Mesendoderm (in vitro differentiated cells): ENCODE measurements at places on chromosomes 12 and 14.

- DNase-seq: no peak
These were observed 441.3 kb downstream of the DAD1 start for GRCh38 chr14:22147716-22148115.

DNA sequence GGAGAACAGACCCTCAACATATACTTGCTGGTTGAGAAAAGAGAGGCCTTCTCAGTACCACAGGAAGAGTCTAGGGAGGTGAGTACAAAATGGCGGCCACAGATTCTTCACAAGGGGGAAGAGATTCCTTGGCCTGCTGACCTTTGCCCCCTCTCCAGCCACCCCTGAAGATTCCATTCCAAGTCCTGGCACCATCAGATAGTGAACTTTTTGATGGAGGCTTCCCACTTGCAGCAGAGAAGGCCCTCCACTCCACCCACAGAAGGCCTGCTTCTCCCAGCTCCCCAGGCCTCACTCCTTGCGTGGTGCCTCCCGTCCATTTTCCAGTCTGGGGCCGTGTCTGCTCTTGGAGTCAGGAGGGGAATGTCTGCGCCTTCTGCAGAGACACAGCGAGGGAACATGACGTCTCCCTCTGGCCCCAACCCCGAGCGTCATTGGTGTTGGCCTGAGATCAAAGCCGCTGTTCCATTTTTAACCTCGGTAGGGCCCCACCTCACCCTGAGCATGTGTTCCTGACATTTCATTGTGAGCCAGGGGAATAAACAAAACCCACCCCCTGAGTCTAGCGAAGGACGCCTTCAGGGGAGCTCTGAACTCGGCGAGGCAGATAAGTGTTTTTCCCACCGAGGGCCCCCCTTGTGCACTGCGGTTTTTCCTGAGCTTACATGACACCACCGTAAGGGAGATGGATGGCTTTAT is 268.7 kb upstream of the TBX3 start:
- no peak for DNase-seq

- peak; percentile 51 for DNase-seq
These were observed 59.7 kb upstream of the KCNH3 start for GRCh38 chr12:49478949-49479664.

DNA sequence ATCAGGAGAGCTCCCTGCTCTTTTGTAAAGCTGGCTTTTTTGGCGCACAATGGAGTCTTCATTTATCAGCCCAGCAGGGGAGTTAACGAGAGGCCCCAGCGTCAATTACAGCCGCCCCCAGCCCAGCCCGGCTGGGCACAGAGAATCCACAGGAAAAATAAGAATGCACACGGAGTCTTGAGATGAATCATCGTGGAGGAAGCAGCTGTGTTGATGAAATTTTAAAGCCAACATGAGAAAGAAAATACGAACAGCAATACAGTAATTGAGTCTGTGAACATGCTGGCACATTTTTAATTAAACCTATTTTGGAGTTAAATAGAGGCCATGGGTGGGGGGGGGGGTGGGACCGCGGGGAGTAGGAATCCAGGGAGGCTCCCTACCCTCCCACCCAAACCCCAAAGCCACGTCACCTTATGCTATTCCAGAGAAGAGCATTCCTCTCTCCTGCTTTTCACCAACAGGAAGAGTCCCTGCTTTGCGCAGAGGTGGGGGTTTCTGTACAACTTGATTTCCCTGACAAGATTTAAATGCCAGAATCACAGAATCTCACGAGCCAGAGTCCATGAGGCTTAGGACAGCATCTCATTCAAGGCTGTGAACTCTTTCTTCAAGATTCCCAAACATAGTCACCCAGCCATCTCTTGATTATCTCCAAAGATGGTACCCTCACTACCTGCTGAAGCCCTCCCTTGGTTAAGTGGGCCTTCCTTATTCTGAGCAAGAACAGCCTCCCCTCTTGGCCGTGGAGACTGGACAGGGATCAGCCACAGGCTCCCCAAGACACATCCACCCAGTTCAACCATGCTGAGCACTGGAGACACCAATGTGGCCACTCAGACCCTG is 50.3 kb downstream of the CCNK start:
- peak; percentile 37 for DNase-seq

- DNase-seq: no peak
These were observed 25.1 kb downstream of the TRPV4 start for GRCh38 chr12:109807954-109808643.

DNA sequence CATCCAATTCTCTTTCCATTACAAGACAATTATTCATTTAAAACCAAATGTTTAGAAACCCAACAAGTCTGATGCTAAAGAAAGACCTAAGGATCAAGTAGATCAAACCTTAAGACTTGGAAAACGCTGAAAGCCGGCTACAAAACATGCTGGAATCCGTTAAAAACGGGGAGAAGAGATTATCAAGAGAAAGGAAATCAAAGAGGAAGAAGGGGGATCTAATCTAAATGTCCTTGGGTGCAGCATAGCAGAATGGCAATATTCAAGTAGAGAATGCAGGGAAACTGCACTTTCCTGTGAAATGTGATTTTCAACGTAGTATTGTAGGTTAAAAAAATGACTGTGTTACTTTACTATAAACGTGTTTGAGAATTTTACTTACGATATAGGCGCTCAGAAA is 1.3 kb downstream of the PPP1R13B start:
- DNase-seq: no peak

DNA sequence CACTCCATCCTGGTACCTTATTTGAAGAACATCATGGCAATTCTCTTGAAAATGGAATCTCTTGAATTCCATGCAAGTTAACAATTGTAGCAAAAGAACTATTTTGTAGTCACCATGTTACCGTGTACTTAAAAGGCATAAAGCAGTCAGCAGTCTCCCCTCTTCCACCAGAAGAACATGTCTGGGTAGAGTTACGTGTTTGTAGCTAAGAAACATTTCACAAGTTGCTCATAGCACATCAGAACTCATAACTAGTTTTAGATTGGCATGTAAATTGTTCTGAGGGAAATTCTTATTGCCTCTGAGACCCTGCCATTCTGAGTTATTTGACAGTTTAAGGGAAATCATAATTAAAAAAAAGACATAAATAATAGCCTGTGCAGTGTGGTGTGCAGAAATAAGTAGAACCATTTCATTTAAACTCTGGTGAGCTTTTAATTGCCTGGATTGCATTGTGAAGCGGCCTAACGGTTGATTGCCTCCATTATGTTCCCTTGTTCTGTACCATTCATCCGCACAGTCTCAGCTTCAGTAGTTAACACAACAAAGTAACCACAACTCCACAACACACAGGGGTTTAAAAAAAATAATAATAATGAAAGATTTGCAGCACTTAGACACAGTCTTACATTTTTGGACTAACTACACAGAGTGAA is 2.6 kb downstream of the LMO3 start:
- DNase-seq: no peak

DNA sequence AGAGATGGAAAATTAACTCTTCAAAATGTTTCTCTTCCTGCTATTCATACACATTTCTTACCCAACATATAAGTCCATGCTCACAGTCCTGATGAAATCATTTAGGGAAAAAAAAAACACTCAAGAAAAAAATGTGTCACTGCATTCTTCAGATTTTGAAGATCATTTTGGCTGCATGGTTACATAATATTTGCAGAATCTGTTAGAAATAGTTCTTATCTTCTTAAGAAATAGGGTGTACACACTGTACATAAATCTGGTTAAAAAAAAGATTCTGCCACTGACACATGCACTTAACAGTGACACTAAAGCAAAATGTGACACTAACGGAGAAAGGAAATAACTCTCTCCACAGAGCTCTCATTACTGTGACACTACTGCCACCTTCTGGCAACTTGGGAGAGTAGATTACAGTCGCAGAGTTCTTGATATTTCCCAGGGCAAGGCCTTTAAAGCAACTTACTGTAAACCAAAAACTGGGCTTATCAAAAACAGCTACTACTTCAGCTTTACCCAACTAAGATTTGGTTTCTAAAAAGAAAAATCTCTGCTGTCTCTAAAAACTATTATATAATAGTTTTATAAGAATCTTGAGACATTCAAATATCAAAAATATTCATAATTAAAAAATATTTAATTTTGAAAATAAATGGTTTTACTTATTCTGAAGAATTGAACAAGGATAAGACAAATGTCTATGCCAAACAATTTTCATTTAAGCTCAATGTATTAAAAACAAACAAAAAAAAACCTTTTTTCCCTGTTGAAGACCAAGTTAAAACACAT is 65.0 kb downstream of the SETD3 start:
- DNase-seq: peak; percentile 92

GRCh38 chr12:111226680-111227079 is 142.2 kb downstream of the PHETA1 start:
- no peak for DNase-seq

GRCh38 chr12:124345795-124346194 is 50.9 kb downstream of the RFLNA start:
- no peak for DNase-seq

DNA sequence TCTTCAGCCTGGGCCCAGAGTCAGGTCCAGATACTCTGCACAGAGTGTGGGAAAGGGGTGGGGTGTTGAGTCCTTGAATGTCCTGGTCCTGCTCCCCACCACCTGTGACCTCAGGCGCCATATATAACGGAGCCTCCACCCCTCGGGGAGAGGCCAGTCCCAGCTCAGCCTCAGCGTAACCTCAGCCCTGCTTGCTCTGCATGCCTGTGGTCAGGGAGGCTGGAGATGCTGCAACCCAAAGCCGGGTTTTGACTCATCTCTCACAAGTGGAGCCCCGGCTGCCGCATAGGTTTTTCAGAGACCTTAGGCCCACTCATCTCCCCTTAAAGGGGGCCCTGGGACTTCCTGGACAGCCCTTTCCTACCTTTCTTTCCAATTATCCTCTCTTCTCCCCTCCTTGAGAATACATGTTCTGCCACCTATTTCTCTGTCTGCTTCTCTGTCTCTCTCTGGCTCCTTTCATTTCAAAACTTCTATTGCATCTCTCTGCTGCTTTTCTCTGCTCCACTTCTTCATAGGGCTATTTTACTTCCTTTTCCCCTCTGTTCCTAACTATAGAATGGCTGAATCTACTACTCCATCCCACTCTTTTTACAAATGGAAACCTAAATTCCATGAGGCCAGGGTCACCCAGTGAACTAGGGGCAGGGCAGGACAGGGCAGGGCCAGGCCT is 1.2 kb downstream of the ITGB7 start:
- DNase-seq: no peak
